ENCODE measurements at places on chromosomes 1 and 21. TPM values are rescaled to one million over a fixed set of nuclear protein-coding genes. Genes with fewer than 3 reads are reported as not detected.

DNA sequence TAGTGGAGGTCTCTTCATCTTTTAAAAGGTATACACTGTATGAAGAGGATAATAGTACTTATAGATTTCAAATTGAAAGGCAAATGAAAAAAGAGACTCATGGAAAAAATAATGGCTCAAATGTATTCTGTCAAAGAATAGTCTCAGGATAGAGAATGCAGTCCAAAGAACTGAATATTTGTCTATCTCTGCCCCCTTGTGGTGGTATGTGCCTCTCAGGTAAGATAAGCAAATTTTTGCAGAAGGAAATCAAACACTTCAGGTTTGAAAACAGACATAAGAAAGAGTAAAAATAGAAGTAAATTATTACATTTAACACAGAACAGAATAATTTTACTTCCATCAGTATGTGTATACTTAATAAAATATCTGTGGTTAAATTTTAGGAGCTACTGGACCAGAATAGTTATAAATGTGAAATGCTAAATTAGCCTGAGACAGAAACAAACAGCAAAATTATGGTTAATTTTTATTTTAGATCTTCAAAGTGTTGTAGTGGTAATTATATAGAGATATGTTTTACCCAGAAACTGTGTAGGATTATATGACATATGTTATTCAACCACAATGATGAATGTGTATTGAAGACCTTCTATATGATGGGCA lies 164.4 kb upstream of the PALMD start:
- no peak for DNase-seq

DNA sequence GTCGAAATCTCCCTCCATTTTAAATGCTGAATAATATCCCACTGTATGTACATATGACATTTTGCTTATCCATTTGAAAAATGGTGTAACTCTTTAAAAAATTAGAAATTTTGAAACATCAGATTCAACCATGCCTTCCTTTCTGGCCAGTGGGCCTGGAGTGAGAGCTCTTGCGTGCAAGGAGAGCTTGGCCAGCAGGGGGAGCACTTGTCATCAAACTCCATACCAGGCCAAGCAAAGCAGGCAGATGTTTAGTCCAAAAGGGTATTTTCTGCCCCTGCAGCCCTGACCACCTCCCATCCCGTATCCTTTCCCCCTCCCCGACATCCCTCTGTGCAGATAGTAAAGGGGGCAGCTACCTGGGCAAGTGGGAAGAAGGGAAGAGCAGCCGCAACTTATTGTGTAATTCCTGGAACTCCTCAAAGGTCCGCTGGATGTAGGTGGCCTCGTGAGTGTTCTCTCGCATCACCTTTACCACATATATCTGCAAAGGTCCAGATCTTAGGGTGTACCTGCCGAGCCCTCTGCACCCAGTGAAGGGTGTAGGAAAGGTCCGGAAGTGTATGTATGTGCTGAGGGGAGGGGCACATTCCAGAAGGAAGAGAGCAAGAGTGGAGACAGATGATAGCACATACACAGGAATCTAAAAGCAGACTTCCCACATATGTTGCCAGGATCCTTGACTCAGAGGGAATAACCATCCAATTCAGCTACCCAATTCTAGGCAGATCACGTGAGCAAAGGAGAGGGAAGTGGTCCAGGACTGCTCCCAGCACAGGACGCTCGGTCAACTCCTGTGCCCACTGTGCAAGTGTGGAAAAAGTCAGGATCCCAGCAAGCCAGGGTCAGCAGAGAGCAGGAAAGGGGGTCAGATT lies 19.9 kb upstream of the PPP1R15B start:
- peak; percentile 53 for DNase-seq

DNA sequence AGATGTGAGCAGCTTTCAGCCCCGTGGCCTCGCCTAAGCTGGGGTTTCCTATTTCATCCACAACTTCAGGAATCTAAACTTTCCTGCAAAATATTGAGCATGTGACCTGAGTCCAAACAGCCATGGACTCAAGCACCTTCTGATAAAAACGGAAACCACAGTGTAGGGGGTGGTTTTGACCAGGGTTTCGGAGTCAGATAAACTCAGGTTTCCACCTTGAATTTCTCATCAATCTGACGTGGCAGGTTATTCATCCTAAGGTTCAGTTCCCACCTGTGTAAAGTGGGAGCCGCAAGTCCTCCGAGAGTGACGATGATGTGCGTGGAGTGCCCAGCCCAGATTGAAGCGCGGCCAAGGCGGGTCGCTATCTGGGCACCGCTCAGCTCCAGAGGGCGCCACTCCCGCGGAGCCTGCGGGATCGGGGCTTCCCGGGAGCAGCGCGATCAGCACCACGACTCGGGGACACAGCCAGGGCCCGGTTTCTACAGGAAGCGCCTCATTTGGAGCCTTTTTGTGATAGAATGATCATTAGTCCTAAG lies 871 bp upstream of the ETS2 start:
- DNase-seq: no peak

DNA sequence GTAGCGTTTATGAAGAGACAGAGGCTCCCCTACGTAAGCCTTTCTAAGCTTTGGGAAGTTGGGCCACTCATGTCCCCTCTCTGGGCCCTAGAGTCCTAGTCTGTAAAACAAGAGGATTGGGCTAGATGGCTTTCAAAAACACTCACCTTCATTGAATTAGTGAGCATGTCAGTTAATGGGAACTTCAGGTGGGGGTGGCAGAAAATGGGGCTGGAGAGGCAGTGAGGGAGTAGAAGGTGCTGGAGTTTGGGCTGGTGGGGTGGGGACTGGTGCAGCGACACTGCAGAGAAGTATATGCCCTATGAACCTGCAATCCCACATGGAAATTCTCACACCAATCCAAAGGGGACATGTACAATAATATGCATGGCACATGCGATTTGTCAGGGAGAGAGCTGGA lies 182.7 kb downstream of the C1orf94 start:
- no peak for DNase-seq

DNA sequence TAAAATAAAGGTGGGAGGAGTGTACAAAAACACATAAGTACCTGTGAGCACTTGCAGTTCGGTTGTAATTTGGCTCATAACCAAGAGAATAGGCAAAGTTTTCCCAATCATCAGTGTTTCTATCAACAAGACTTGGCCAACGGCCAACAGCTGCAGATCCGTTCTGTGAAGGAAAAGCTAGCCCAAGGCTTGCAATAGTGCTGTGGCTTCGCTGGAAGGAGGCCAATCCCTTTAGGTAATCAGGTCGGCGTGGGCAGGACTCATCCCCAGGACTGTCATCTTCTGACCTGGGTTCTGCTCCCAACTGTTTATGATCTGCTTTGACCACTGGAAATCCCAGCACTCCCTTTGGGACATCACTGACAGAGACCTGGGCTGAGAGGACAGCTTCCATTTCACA lies 107.8 kb downstream of the LYST start:
- no peak for DNase-seq

- DNase-seq: peak; percentile 50
Observed at GRCh38 chr1:16248603-16249516, 11.9 kb upstream of the CPLANE2 start.

DNA sequence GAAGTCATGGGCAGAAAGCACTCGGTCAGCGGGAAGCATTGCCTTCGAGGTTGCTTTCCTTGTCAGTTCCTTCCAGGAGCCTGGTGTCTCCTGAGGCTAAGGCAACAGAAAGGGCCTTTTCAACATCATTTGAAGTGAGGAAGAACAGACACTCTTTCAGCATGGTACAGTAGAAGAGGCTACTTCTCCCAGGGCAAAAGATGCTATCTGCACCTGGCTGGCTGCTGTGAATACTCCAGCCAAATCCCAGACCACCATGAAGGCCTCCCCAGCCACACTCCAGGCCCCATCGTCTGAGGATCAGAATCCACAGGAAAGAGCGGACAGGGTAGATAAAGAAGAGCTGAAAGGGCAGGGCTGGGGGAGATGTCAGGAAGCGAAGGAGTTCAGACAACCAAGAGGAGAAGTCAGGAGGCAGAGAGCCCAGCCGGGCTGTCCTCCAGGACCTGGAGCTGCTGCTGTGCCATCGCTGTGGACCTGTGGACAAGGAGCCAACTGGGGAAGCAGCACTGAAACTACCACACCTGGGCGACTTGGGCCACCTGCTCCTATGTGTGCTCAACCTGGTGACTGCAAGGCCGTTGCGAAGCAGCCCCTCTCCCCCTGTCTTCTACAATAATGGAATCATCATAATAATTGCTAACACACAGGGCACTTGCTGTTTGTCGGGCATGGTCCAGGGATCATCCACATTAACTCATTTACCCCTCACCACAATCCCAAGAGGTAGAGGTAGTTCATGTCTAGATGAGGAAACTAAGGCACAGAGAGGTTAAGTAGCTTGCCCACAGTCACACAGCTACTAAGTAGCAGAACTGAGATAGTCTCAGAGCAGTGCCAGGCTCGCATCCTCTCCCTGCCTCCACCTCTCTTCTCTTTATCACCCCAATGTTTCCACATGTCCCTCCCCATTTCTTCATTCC lies 88.0 kb upstream of the ZBTB40 start:
- no peak for DNase-seq

GRCh38 chr1:231818337-231818736 lies 191.7 kb downstream of the DISC1 start:
- no peak for DNase-seq

- DNase-seq: no peak
Observed at GRCh38 chr1:117008656-117009055, 7.1 kb downstream of the CD101 start.

- DNase-seq: no peak
Observed at GRCh38 chr1:156491151-156491949, 9.2 kb downstream of the MEF2D start.

SPATA1 gene
- 3.6 TPM for total RNA-seq

NPPA gene
- total RNA-seq: not detected

OR14K1 gene
- total RNA-seq: not detected

All from thoracic aorta (tissue), 2 donors.